ENCODE measurements at places on chromosomes 4 and X.
A peak's percentile ranks its signal among the peaks of the same experiment; 100 is the strongest.

DNA sequence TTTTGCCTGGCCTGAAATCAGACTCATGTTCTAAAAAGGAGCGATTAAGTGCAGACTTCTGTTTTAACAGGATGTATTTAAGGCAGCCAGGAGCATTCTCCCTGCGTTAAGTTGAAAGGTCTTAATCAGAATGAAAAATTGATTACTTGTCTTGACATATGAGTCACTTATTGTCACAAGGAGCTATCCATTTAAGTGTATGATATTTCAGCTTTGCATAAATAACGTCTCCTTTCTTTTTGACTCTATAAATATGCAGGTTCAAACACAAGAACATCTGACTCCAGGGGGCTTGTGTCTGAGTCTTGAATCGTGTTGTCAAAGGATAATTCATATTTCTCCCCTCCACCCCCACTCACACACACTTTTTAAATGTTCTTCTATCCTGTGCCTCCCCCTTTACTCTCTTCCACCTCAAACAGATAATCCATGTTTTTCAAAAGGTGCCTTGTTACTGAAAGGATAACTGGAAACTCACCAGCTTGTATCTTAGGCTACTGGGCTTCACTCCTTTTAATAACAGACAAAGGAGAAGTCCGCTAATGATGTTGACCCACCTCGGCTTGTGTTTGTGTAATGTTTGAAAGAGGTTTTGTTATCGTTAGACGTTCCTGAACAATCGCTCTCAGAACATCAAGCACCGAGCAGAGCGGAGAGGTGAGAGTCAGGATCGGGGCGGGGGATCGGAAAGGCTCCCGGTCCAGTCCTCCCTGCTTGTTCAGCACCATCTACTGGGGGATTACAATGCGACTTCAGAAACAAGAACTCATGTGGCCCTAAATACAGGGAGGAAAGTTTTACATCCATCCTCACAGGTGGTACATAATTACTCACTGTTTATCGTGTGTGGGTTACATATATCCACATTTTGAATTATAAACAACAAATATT, 107.5 kb upstream of the RPL34 start:
- DNase-seq: peak; percentile 20

- DNase-seq: no peak
These were observed 45.9 kb downstream of the TEC start for GRCh38 chr4:48223633-48224295.

- DNase-seq: no peak
These were observed 381.0 kb upstream of the TRAM1L1 start for GRCh38 chr4:117466388-117466787.

- DNase-seq: no peak
These were observed 19.4 kb downstream of the CLDN2 start for GRCh38 chrX:106939566-106939965.

DNA sequence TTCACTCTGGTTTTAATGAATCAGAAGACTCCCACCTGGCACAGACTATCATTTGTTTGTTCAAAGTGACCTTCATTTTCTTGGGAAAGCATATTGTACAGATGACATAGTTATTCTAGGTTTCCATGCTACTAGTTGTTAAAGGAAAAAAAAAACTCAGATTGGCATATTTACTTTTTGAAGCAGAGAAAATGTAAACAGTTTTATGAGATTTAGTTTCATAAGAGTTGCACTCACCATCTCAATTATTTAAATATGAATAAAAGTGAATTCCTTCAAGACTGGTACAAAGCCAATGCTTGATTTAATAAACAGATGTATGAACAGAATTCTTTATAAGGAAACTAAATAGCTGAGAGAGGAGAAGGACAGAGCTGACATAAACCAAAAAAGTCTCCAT, 280.3 kb upstream of the UGT8 start:
- DNase-seq: peak; percentile 48

DNA sequence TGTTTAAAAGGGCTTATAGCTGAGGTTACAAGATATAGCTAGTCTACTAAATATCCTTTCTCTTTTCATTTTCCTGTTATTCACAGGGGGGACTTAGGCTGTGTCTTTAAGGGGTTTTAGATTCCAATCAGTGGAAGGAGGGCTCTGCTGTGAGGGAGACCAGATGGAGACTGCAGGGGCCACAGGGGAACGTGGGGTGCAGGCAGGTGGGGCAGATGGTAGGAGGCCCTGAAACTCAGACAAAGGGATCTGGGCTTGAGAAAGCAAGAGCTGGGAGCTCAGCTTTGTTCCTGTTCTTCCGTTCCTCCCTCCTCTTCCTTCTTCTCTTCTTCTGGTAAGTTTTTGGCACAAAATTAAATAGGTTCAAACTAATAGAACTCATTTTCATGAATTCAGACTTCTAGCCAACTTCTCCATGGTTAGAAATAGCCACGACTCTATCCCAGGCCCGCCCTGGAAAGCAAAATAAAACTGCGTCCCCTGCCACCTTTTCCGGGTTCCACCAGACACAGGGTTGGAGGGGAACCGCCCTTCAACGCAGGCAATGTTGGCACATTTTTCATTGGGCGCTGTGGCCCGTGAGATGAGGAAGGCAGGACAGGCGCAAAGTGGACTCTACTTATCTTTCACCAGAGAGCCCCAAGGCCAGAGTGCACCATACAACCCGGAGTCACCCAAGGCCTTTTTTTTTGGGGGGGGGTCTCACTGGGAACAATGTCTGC, 3.5 kb upstream of the TMSB4X start:
- DNase-seq: no peak

GRCh38 chr4:117783716-117784115, 250.6 kb upstream of the NDST3 start:
- DNase-seq: peak; percentile 16

DNA sequence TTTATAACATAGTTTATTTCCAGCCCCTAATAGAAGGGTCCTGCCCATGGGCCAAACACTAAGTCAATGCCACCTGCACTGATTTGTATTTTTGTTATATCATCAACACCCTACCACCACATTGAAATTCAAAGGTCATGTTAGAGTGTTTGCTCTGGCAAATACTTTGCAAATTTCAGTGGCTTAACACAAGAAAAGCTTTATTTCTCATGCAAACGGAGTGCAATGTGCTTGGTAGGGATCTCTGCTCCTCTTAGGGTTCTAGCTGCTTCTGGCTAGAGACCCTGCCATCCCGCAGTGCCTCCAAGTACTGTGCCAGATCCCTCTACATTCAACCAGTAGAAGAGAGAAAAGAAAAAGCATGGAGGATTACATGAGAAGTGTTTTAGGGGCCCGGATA, 230.8 kb upstream of the TET2 start:
- no peak for DNase-seq

DNA sequence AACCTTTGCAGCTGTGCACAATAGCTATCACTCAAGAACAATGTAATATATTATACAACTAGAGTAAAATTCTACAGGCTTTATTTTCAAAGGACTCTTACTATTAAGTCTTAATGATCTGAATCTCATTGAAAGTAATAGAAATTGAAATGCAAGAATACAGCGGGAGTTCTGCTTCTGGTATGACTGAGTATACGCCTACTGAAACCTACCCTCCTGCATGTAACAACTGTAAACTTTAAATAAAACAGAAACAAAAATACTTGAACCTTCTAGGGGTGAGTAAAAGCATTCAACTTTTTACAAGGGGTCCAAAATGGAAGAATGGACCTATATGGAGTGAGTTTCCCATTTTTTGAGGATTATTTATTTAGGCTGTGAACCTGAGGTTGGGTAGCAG, 13.5 kb downstream of the DCHS2 start:
- no peak for DNase-seq

DNA sequence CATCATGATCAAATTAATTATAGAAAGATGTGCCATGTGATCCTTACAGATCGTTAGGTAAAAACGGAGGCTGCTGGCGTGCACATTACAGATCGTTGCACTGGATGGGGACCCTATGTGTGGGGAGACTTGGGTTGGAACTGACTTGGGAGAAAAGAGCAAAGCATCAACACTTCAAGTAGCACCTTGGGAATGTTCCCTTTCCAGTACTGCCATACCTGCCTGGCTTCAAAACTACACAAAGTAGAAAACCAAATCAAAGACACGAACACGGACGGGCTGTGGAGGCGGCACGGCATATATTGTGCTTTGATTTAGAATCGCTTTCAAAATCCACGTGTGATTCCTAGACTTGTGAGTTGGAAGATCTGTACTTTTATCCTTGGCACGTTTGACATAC, 898 bp downstream of the CMC4 start:
- no peak for DNase-seq

DNA sequence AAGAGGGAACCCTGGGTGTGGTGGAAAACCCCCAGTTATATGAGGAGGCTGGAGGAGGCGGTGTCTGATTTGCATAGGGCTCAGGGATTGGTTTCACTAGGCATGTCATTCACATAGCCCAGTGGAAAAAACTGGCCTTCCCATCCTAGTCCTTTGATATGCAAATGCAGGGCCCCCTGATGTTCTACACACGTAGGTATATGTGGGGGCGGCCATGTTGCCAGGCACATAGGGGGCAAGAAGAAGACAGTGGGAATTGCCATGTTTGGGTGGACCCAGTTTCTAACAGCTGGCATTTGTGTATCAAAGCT, 34.0 kb upstream of the ENPP6 start:
- DNase-seq: no peak

GRCh38 chr4:105978684-105979296, 83.5 kb downstream of the NPNT start:
- DNase-seq: no peak

DNA sequence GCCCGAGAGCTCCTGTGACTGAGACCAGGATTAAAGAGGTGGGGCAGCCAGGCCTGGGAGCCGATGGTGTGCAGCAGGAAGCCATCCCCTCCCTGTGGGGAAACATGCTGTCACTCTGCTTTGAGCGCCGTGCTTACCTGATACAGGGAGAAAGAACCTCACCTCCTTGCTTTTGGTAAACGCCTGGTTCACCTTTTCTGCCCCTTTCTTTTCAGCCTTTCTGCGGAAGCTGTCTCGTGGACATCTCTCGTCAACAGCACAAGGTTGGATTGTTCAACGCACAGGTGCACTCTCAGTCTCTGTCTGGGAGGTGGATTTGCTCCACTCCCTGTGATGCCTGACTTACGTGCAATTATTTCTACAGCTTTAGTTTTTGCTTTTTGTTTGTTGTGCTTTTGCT, 12.0 kb downstream of the ZFYVE28 start:
- DNase-seq: no peak

- no peak for DNase-seq
These were observed 144.5 kb downstream of the NPNT start for GRCh38 chr4:106039796-106040195.

DNA sequence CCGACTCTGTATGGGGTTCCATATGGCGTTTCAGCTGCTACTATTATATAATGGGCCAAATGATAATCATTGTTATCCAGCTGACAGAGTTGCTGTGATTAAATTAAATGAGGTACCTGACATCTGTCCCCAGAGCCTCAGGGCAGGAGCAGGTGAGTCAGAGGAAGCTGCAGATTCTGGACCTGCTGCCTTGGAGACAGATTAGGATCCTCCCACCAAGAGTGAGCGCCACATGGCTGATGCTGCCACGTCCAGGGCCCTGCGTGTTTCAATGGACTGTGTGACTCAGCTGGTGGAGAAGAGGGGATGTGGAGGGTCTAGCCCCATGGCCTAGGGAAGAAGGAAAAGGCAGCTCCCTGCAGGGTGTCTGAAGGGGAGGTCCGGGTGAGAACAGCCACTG, 28.3 kb upstream of the UXT start:
- DNase-seq: no peak

GRCh38 chr4:53273726-53274125, 92.1 kb downstream of the SCFD2 start:
- DNase-seq: no peak

GRCh38 chrX:31294475-31294874, 222.6 kb upstream of the FTHL17 start:
- DNase-seq: no peak

- DNase-seq: no peak
These were observed 24.4 kb upstream of the SLC25A6 start for GRCh38 chrX:1416327-1416784.

- peak; percentile 82 for DNase-seq
These were observed 61.7 kb upstream of the GUCY1A1 start for GRCh38 chr4:155604718-155605626.

GRCh38 chr4:13294961-13295605, 189.1 kb downstream of the RAB28 start:
- DNase-seq: no peak

- no peak for DNase-seq
These were observed 120.4 kb downstream of the CHIC1 start for GRCh38 chrX:73683236-73683859.

DNA sequence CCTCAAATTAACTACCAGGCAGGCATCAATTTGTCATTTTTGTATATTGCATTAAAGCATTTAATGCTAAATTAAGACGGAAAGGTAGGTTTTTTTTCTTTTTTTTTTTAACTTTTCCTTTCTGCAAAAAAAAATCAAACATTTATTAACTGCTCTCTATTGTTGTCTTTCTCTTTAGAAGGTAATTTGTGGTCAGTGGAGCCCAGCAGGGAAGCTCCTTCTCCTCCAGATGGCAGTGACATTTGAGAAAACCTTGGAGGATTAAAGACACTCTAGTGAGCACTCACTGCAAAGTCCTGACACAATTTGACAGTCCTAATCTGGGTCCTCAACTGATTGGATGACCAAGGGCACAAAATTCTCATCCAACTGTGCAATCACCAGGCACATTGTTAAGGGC, 102.4 kb downstream of the SLIT2 start:
- DNase-seq: no peak

DNA sequence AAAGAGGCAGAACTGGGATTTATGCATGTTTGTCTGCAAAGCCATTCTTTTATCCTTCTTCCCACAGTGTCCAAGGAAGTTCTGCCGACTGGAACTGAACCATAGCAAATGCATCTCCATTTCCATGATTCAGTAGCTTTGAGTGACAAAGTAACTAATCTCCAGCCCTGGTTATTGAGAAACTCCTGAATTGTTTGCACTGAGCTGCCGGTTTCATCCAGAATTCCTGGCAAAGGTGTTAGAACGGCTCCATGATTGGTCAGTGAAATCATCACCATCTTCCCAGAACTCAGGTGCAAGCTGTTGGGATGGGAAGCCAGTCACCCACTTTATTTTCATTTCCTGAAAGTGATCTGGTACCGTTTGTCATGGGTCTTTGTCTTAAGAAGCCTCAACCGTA, 47.0 kb upstream of the SLC34A2 start:
- no peak for DNase-seq

DNA sequence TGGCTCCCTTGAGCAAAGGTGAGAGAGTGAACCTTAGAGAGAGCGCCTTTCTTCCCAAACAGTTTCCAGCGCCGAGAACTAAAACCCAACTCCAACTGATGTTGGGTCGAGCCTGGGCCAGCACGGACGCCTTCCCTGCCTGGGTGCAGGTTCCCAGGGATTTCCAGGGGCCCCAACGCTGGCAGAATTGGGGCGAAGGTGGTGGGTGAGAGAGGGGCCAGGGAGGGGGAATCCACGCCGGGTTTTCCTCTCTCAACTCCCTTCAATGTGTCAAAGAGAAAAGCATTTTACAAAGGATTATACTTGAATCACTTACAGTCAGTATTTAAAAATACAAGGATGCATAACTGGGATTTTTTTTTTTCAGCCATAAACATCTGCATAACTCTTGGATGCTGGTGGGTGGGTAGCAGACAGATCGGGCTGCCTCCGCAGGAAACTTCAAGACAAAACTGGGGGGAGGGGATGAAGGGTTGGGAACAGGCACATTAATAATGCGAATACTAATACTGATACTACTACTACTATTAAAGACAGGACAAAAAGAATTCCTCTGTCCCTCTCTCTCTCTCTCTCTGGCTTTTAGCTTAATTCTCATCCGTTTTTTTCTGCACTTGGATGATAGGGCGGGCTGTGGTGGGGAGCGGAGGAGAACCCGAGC, 1.3 kb upstream of the ARX start:
- no peak for DNase-seq

- DNase-seq: no peak
These were observed 67.8 kb upstream of the SORBS2 start for GRCh38 chr4:185879666-185880312.

GRCh38 chrX:115029869-115030570, 12.6 kb upstream of the IL13RA2 start:
- no peak for DNase-seq
